ENCODE measurements at places on chromosomes 13 and 19.

DNA sequence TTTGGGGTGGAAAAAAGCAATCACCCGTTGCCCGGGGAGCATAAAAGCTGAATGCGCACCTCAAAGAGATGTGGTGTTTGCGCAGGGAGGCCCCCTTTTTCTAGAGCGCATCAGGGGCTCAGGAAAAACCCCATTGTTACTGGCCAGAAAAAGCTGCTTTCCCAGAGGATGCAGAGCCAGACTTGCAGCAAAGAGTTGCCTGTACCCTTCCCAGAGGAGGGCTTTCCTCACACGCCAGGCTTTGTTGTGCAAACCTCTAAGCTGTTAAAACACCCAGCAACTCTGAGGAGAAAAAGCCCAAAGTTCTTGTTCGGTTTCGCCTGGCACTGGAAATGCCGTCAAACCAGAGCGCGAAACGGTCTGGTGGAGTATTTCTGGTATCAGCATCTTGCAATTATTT, 29.3 kb downstream of the GSX1 start:
- no peak for DNase-seq

GRCh38 chr13:98517576-98518310, 59.2 kb downstream of the STK24 start:
- DNase-seq: no peak

DNA sequence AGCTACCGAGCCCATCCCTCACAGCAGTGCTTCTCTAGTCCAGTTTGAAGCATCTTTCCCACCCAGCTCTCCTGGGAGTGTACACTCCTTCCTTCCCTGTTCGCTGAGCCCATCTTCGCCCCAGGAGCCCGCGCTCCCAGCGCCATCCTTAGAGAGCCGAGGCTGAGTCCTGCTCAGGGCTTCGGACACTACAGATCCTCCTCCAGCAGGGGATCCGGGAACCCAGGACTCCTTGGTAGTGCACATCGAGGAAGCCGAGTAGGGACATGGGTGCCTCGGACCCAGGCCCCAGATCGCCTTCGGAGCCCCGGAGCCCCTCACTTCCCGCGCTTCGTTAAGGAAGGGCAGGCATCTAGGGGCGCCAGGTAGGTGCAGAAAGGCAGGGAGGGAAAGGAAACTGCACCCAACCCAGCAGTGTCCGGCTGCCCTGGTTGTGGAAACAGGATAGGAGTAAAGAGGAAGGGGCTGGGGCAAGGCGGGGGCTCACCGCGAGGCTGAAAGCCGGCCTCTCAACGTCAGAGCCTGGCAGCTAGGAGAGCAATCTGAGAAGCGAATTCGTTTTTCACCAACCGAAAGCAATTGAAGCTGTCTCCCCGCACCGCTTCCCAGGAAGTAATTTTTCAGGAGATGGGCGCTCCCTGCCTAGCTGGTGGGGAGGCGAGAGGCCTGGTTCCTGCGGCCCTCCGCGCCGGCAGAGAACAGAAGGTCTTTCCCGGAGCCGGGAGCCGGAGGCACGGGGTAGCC, 1.0 kb downstream of the PDX1 start:
- DNase-seq: no peak

- no peak for DNase-seq
These were observed 1.3 kb downstream of the PNMA8B start for GRCh38 chr19:46494146-46494940.
